ENCODE measurements at places on chromosomes 4 and X.
A peak's percentile ranks its signal among the peaks of the same experiment; 100 is the strongest.

DNA sequence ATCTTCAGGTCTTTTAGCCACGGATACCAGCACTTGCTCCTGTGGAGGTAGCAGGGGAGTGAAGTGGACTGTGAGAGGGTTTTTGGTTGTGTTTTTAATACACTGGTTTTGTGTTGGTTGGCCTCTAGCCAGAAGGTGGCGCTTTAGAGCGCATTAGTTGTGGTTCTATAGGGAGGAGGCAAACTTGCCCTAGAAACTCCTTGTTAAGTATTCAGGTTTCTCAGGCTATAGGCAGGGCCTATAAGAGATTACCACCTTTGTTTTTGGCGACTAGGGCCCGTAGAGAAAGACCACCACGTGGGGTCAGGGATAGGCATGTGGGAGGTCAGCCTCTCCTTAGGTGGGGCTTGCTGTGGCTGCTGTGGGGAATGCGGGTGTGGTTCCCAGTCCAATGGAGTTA lies 221.6 kb upstream of the SPANXN4 start:
- DNase-seq, result no peak

- no peak for DNase-seq
Observed at GRCh38 chr4:145186729-145187128, 6.3 kb upstream of the OTUD4 start.

DNA sequence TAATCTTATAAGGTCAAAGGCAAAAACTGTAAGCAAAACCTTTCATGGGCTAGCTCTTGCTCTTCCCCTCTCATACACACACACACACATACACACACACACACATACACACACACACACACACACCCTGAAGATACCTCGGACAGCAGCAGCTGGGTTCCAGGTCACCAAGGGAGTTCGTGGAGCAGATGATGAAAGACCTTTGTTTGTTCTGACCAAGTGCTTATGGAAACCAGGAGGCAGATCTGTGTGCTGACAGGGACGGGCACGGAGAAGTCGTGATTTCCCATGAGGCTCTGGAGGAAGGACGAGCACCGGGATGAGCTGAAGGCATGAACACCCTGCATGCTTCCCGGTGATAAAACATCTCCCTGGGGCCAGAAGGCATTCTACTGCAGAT lies 35.4 kb upstream of the CRMP1 start:
- DNase-seq, result no peak

DNA sequence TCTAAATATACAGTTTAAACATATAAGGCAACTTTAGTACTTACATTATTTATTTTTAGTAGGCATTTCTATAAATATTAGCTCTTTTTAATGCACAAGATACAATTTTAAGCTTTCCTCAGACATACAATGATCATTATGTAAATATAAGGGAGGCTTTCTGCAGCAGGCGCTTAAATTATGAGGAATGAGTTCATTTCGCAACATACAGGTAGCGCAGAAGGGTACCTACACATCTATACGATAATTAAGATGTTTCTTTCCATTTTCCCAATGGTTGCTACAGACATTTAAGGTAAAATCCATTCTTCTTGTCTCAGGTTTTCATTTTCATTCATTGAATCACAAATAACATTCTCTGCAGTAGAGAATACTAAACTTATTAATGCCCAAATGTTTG lies 1.2 kb downstream of the AASDH start:
- no peak for DNase-seq

DNA sequence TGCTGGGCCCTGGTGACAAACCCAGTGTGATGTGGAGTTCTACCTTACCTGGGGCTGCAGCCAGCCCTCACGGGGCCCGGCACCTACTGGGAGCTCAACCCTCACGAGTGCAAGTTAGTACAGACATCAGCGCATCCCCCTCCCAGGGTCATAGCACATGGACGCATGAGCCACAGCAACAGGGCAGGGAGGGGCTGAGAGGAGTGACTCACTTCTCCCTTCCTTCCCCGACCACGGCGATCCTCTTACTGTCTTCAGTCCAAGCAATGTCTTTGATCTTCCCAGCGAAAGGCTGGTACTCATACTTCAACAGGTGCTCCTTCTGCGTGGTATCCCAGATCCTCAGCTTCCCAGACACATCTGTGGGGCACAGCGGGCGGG lies 17.8 kb downstream of the WDR1 start:
- no peak for DNase-seq

GRCh38 chrX:149628280-149628679 lies 3.3 kb downstream of the TMEM185A start:
- DNase-seq, result no peak

DNA sequence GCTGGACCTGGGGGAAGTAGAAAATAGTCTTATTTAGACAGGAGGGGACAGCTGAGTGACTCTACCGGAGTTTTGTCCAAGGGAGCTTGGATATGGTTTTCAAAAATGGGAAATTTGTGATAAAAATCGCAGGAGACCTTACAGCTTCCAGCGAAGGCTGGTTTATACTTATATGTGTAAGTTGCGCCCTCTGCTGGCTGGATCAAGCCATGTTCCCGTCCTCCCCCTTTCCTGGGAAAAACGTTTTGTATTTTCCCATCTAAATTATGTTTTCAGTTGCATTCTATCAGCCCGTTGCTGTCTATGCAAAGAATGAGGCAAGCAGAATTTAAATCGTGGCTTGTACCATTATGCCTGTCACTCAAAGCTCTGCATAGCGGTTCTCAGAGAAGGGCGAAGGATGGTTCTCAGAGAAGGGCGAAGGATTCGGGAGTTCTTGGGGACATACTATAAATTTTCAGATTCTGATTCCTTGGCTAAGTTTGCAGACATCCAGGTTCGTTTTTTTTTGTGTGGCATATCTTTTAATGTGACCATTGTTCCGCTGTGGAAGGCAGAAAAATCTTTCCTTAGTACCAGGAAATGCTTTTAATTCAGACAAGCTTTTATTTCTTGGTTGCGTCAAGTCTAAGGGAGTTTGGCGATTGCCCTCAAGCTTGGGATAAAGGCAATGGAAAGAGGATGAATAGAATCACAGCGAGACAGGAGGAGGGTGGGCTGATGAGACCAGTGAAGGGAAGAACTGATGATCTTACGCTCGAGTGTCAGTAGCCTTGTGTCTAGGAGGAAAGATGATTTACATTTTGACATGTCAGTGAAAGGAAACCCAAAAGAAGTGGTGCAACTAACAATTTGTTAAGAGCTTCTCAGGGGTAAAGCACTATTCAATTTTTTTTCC lies 128.5 kb upstream of the ARX start:
- DNase-seq, result peak; percentile 25

GRCh38 chr4:26864899-26865298 lies 4.3 kb downstream of the STIM2 start:
- DNase-seq, result no peak

DNA sequence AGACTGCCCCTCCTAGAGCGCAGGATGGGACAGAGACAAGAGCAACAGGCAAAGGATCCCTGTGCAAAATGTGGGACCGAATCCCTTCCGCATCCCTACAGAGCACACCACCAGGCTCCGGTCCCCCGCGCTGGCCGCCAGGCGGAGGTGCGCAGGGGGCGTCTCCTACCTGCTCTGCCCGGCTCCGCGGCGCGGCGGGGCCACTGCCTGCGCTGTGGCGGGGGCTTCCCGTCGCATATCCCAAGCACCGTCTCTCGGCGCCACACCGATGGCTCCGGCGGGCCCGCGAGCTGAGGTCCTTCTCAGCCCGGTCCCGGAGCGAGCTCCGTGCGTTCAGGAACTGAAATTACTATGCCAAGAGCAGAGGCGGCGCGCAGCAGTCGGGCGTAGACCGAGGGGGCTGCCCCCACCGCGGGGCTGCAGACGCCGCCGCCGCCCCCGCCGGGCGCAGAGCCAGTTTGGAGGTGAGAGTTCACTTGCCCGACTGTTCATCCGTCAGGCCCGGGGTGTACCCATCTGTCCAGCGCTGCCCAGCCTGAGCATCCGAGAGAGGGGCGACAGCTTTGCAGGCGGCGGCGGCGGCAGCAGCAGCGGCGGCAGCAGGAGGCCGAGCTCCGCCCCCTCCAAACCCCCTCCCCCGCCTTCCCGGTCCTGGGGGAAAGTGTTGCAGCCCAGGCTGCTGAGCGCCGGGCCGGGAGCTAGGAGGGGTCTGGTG lies at the start of gene GPRIN3:
GPRIN3 (minus strand) TSS at position 355 of the 715 bp plus-strand sequence. CDS start 57,690 bp downstream, outside the sequence.
- DNase-seq, result peak; percentile 41

DNA sequence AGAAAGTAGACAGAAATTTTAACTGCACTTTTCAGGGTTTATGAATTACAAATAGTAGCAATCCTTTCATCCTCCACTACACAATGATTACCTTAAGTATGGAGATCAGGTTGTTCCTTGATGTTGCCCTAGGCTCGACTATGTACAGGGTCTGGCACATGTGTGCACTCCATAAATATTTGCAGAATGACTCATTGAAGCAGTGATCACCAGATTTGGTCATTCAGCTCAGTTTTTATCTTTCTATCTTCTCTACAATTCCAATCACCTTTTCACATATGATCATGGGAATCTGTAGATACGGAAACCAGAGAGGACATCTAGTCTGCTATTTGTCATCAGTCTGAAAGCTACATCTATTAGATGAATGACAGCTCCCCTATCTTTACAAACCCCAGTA lies 171.7 kb upstream of the HCCS start:
- DNase-seq, result no peak

DNA sequence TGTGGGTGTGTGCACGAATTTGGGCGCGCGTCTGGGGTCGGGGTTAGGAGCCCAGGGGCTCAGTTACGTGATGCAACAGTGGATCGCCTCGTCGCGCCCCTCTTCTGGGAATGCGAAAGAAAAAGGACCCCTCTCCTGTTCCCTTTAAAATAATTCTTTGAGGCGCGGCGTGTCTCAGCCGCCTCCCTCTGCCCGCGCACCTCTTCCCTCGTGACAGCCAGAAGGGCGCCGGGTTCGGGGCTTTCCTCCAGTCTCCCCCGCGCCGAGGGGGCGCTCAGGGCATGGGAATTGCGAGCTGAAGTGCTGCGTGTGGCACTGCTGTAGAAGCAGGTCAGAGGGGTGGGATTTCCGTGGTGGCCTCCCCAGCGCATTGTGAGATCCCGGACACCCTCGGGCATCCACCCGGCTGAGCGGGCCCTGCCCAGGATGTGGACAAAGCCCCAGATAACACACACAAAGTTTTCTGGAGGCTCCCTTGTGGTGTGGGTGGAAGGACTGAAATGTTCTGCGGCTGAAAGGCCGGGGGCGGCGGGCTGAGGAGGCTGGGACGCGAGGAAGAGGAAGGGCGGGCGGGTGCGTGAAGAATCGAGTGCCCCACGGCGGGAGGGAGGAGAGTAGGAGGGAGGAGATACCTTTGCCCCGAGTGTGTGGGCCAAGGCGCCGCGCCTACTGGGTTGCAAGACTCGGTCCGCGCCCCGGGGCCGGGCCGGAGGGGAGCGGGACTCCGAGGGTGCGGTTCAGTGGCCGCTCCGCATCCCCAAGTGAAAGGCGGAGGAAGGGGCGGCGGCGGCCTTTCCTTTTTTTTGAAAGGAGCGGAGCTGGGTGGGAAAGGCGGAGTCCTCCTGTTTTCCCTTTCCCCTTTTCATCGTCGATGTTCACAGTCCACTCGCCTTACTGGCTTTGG lies 752 bp downstream of the SEPTIN11 start:
- peak; percentile 39 for DNase-seq

DNA sequence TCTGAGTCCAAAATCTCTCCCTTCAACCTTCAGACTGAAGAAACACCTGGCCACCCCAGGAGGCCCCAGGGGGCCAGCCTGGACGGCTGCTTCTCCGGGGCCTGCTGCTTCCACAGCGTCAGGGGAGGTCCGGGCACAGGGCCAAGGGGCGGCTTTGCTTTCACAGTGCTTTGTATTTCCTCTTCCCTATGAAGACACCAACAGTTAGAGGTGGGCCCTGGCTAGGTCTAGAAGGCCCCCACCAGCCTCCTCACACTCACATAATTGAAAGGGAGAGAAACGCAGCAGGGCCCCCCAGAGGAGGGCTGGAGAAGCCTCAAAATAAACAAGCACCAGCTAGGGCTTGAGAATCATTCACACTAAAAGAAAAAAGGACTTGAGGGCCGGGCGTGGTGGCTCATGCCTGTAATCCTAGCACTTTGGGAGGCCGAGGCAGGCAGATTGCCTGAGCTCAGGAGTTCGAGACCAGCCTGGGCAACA lies 17.8 kb downstream of the SCD5 start:
- peak; percentile 95 for DNase-seq

DNA sequence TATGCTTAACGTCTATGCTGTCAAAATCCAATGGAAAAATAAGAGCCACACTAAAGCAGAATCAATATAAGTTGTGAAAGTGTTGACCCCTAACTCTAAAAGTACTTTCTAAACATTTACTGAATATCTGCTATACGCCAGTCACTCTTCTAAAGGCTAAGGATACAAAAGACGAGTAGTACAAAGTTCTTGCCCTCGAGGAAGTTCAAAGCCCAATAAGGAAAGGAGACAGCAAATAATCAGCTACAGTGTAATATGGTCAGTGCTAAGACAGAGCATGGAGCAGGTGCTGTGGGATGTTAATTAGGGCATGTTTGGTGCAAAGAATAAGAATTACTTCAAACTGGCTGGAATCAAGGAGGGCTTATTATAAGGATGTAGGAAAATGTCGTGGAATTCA lies 31.6 kb upstream of the TMEM150C start:
- no peak for DNase-seq

DNA sequence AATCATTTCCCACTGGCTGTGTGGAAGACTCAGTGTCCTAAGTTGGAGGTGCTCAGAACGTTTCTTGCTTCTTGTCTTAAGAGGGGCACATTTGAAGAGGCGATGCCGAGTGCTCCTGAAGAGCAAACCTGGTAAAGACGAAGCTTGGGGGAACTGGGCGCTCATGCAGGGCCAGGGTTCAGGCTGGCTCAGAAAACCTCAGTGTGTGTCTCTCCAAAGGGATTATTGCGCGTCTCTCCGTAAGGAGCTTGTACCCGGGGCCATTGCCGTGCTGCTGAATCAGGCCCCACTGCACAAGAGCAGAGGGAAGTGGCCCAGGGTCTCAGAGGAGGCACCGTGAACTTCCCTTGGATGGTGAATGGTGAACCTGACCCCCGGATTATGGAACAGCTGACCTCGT lies 44.4 kb downstream of the PSAPL1 start:
- no peak for DNase-seq

DNA sequence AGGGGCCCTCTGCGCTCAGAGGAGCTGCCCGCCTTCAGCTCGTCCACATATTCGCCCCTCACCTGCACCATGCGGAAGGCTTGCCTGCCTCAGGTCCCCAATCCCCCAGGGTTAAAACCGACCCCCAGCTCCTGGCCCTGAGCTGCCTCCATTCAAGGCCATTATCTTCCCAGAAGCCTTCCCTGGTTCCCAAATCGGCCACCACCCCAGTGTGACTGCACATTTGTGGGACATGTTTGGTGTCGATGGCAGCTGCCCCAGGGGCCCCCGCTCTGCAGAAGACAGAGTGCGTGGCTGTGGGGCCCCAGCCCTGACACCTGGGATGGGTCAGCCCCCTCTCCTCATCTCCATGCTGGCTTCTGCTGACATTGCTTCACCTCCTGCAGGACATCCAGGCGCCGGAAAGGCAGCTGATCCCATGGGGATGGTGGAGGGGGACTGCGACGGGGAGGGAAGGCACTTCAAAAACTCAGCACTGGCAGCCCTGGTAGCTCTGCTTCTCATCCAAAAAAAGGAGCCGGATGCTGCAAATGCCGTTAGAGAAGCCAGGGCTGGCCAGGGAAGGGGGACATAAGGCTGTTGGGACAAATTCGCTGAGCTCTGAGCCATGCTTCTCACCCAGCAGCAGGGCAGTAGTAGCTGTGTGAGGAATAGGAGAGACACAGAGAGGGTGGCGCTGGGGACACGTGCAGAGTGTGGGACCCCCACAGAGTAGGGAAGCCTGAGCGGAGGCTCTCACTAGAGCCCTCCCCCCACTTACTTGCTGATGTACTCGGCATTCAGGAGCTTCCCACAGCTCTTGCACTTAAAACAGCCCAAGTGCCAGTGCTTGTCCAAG lies 78.5 kb downstream of the ABLIM2 start:
- no peak for DNase-seq

- DNase-seq, result no peak
Observed at GRCh38 chr4:118270492-118270891, 82.3 kb downstream of the PRSS12 start.
